ENCODE measurements at places on chromosomes 4 and X. TPM values are rescaled to one million over a fixed set of nuclear protein-coding genes. Genes with fewer than 3 reads are reported as not detected.

The RRAGB gene
- total RNA-seq, result 25.8 TPM

The LIMCH1 gene
- 17.9 TPM for total RNA-seq

The ERVMER34-1 gene
- total RNA-seq, result under 0.01 TPM

The USP17L28 gene
- total RNA-seq, result not detected

The PPARGC1A gene
- not detected for total RNA-seq

The PLS3 gene
- 542 TPM for total RNA-seq

Measured in endothelial cell of coronary artery (primary cell).